ENCODE measurements at places on chromosomes 12 and 14.
A peak's percentile ranks its signal among the peaks of the same experiment; 100 is the strongest.

DNA sequence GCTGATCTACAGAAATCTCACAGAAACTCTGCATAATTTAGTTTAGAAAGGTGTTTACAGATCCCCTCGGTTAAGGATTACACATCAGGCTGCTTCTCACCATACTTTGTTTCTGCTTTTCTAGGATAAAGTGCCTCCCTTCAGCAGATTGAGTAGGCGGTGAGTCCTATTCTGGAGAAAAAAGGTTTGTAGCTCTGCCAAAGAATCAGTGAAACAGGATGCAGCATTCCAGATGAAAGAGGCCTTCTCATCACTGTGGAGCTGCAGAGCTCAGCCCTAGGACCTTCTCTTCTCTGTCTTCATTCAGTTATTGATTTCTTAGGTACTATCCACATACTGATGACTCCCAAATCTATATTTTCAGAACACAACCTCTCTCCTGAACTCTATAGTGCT, 155.5 kb upstream of the KRR1 start:
- DNase-seq: no peak
- H3K27ac ChIP-seq: no peak overlapping the region
- no peaks in the 10 kb centered on the region for H3K27me3 ChIP-seq
- H3K4me3 ChIP-seq: no peak overlapping the region
- H3K36me3 ChIP-seq: no peaks in the 10 kb centered on the region

- DNase-seq: peak; percentile 89
- H3K4me3 ChIP-seq: peak overlapping the region; percentile 98
- H3K4me1 ChIP-seq: peaks cover 76% of the 10 kb centered on the region
- no peaks in the 10 kb centered on the region for H3K27me3 ChIP-seq
- peak overlapping the region; percentile 99 for H3K27ac ChIP-seq
Measured at GRCh38 chr12:6953442-6954315, 2.5 kb downstream of the PTPN6 start.

GRCh38 chr12:39490500-39491282, 47.8 kb upstream of the KIF21A start:
- H3K27me3 ChIP-seq: no peaks in the 10 kb centered on the region
- no peaks in the 10 kb centered on the region for H3K4me1 ChIP-seq
- DNase-seq: no peak

DNA sequence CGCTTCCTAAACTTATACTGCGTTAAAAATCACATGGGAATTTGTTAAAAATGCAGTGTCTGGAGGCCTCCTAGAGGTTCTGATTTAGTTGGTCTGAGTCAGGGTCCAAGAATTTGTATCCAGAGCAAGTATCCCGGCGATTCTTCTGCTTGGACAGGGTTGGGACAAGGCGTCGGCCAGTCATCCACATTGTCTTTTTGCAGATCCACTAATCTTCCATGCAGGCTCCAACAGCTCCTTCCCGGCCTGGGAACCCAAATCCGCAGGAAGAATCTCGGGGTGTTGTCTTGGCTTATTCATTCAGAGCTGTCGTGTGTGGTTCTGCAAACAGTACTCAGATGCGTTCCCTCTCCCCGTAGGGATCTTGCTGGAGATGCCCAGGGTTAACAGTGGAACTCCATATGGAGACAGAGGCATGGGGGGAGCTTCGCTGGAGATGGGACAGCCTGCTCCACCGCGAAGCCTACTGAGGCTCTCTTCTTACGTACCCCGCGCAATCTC, 25.3 kb downstream of the GPRC5D start:
- H3K4me3 ChIP-seq: no peak overlapping the region
- no peaks in the 10 kb centered on the region for H3K27me3 ChIP-seq
- H3K27ac ChIP-seq: no peak overlapping the region

DNA sequence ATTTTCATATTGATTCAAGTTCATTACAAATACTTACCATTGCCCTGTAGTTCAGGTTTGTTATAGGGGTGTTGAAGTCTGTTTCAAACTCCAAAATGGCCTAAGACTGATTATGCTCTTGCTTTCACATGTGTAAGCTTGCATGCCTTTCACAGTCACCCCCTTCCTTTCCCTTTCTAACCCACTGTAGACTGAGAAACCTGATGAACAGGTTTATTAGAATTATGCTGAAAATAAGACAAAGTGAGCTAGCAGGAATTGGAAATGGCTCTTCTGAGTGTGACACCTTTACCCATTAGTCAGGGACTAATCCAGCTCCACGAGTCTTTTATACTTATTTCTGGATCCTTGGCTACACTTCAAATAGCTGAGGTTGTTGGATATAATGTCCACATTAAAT, 38.9 kb downstream of the FBXO33 start:
- DNase-seq: no peak
- peaks cover 13% of the 10 kb centered on the region for H3K36me3 ChIP-seq
- H3K4me1 ChIP-seq: no peaks in the 10 kb centered on the region
- no peak overlapping the region for H3K4me3 ChIP-seq
- H3K27me3 ChIP-seq: no peaks in the 10 kb centered on the region

Measured in B cell (primary cell).